ENCODE measurements at places on chromosomes 12 and 14.

- DNase-seq: no peak
These were observed 6.9 kb upstream of the IGFBP6 start for GRCh38 chr12:53090554-53090953.

DNA sequence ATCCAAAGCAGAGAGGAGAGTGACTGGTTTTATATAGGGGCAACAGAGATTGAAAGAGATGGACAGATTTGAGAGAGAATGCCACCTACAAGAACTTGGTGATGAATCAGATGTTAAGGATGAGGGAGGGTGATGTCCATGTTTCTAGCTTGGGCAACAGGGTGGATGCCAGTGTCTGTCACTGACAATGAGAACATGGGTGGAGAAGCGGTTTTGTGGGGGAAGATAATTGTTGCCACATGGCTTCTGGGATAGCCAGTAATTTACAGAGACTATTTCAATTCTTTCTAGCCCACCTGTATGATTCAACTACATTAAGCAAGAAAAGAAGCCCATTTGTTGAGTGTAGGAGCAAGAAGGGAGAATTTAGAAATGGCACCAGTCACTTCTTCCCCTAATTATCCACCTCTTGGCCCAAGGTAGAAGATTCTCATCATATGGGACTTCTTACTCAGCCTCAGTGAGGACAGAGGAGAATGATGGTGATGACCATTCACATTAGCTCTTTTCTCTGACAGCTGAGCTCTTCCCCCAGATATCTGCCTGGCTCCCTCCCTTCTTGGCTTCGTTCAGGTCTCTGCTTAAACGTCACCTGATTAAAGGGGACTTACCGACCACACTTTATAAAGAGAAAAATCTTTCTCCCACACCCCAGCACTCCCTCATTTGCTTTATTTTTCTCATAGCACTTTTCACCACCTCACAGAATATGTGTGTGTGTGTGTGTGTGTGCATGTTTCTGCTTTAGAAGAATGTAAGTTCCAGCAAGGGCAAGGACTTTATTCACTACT, 117.8 kb downstream of the DUSP6 start:
- DNase-seq: no peak

DNA sequence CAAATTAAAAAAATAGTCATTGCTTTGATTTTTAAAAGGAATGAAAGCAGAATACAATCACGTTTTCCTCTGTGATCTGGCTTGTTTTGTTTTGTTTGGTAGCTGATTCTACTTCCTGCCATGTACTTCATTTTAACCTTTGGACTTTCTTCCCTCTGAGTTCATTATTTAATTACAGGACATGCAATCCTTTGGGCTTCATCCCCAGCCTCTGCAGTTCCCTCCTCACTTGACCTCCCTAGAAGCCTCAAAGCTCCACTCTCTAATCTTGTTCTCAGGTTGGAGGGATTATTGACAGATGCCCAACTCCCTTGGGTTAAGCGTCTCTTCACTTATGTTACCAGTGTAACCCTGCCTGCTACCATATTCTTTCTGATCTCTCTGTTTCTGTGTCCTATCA, 967.9 kb upstream of the SEL1L start:
- DNase-seq: no peak

DNA sequence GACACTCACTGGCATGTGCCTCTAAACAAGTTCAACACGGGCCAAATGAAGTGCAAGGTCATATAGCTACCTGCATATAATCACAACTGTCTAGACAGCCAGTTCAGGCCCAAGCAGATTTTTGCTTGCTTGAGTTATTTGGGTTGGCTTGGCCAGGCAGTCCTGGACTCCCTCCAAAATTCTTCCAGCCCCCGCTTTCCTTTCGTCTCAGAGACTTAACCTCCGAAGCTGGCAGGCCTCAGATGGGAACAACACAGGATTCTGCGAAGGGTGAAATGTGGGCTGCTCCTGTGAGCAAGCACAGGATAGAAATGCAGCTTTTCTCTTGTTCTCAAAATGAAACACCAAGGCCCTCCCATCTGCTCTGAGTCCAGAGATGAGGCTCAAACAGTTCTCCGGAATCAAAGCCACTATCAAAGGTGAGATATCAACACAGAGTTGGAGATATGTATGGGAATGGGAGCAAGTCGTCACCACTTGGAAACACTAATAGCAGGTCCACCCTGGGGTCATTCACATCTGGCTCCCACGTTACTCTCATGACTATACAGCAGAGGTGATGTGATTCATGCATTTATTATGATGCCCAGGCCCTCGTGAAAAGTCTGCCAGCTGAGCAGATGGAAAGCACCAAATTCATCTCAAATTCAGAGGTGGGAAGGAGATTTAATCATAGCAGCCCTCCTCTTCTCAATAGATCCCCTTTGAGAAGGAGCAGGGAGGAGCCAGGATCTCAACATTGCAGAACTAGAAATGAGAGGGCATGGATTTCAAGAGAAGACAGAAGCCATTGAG, 389.8 kb downstream of the NUAK1 start:
- DNase-seq: peak; percentile 6

DNA sequence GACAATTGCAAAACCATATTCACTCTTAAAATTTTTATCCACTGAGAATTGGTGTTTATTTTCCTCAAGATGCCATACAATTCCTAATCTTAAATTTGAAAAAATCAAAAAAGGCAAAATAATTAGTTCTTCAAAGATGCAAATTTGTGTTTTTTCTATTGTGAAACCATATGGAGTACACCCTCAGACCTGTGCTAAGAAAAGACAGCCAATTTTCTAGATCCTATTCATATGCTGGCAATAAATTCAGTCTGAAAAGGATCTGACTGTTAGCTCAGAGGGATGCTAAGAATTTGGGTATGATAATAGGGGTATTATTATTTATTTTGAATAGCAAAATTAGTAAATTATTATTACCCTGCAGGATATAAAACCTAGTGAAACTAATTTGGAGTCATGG, 476.9 kb upstream of the SYT1 start:
- no peak for DNase-seq

DNA sequence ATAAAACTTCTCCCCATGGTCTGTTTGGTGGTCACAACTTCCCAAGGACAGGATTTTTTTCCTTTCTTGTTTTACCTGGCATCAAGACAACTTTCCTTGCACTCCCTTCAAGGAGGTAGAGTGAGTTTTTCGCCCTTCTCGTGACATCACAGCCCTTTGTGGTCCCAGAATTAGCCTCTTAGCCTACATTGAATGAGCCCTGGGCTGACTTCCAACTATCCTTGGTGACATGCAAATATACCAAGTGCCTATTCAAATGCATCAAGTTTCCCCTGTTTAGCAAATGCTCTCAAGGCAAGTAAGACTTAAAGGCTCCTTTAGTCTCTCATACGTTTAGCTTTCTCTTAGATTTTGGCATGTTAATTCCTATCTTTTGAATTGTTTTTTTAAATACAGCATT, 36.6 kb downstream of the TC2N start:
- DNase-seq: no peak

GRCh38 chr12:58313091-58313855, 371.9 kb downstream of the ATP23 start:
- DNase-seq: peak; percentile 23

DNA sequence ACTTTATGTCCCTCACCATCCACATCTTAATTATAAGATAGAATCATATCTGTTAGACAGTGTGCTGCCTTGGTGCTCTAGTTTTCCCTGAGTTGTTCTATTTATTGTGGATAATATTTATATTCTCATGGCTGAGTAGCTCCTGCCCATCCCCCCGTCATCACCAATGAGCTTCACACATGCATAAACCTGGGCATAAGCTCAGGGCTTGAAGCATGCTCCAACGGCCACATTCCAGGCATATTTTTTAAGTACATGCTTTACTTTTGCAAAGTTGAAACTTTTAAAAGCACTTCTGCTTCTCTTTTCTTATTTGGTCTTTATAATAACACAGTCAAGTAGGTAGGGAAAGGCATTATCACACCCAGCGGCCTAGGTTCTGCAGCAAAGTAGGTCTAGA, 3.4 kb upstream of the FBXO34 start:
- no peak for DNase-seq

GRCh38 chr12:117049295-117049694, 49.9 kb downstream of the TESC start:
- no peak for DNase-seq

GRCh38 chr12:116080415-116080814, 197.1 kb downstream of the MED13L start:
- DNase-seq: no peak

DNA sequence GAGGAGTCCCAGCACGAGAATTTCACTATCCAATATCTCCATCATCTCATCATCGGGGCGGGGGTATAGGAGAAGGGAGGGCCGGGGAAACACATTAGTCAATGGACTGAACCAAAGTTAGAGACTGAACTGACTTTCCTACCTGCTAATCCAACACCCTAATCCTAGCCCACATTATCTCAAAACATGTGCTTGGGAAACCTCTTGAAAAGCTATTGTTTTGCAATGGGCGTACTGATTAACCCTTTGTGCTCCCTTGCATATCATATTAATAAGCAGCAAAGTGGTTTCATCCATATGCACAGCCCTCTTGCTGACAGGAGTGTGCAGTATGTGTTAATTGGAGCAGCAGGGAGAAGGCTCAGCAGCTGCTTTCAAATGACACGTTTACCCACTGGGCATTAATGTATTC, 125.7 kb upstream of the GRIP1 start:
- no peak for DNase-seq

DNA sequence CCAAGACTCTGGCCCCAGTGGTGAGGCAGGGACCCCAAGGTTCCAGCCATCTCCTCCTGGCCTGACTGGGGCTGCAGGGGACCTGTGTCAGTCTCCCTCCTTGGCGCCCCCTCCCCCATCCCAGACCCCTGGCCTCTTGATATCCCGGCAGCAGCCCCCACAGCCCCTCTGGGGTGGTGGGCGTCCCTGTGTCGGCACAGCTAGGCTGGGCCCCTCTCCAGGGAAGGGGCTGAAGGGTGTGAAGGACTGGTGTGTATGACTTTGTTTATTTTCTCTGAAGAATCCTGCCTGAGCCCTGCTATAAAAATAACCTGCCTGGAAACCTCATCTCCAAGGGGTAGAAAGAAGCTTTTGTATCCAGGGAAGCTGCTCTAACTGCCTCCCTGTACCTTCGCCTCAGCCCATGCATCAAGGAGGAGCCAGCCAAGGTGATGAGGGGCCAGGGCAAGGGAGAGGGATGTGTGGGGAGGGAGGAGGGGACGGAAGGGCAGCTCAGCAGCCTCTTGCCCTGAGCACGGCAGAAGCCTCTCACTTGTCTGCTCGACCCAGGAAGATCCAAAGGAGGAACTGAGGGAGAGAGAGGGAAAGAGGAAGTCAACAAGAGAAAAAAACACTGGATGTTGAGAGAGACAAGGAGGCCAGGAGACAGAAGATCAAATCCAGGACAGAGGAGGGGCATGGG, 25.4 kb upstream of the COL2A1 start:
- no peak for DNase-seq

DNA sequence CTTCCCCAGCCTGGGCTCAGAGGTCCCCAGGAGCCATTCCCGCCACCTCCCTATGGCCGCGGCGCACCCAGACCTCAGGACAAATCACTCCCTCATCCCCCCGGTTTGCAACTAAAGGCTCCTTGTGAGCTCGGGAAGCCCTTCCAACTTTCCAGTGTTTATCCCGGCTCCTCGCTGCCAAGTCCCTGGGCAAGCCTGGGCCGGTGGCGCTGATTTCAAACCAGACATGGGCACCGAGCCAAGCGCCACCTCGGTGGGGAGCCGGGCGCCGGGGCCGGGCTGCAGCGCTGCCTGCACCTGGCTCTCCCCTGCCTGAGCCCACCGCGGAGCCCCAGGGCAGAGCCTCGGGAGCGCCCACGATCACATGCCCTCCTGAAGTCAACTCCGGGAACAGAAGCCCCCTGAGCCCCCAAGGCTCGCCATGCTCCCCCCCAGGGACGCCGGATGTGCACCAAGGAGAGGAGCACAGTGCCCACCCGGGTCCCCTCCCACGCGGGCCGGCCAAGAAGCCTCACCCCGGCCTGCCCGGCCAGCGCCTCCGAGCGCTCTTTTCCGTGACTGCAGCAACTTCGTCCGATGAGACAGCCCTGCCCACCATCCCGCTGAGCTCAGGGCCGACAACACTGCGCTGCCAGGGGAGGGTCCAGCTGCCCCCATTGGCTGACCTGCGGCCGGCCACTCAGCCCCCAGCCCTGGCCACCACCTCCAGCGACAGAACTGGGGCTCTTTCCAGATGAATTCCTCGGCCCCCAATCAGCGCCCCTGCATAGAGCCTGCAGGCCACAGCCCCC, 50.0 kb downstream of the NCOR2 start:
- no peak for DNase-seq

DNA sequence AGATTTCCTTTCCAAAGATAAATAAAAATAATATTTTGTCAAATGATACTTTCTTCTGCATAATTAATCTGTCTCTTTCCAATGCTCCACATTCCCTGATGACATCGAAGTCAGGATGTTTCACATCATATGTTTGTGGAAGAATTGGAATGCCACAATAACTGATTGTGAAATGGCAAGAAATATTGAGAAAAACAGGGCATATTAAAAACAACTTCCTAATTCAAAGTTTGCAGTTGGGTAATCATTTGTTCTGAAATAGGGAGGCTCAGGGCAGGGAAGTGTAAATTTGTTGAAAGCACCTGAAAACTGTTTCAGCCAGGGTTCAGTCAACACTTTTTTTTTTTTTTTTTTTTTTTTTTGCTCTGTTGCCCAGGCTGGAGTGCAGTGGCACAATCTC, 50.7 kb downstream of the BCAT1 start:
- DNase-seq: no peak

GRCh38 chr12:93299262-93299846, 78.4 kb upstream of the NUDT4 start:
- DNase-seq: no peak

- DNase-seq: no peak
These were observed 1.4 kb upstream of the PTPRO start for GRCh38 chr12:15320881-15321280.

GRCh38 chr14:93346926-93347721, at the start of gene COX8C:
Gene COX8C (plus strand): TSS chr14:93347182. CDS start chr14:93347269, 87 bp downstream.
- DNase-seq: no peak

- DNase-seq: peak; percentile 65
These were observed 64.2 kb downstream of the ELK3 start for GRCh38 chr12:96258104-96258961.

DNA sequence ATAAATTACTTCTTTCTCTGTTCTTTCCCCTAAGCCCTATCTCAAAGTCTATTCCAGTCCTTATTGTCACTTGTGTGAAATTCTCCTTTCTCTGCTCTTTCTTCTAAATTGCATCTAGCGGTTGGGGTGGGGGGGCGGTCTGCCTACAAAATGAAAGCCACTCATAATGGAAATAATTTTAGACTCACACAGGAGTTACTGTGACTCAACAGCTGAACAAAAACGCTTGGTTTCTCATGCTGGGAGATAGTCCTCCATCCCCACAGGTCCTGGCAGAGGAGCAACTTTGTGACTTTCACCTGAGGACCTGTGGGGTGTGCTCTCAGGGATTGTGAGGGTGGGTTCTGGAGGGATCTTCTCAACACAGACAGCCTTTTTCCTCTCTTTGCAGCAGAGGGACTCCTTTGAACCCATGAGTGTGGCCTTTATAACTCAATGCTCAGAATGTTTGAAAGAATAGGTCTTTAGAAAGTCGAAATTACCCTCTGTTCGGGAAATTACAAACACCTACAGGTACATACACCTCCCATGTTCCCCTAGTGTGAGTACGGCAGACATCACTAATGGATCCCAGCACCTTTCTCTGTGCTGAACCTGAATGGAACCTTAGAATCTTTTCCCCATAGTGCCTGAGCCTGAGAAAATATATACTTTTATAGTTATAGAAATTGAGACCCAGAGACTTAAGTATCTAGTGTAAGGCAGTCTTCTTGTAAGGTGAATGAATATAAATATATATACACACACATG, 109.7 kb downstream of the CHST11 start:
- DNase-seq: no peak
